Osteoblast (primary cell): ENCODE measurements at places on chromosomes 1 and 21.

DNA sequence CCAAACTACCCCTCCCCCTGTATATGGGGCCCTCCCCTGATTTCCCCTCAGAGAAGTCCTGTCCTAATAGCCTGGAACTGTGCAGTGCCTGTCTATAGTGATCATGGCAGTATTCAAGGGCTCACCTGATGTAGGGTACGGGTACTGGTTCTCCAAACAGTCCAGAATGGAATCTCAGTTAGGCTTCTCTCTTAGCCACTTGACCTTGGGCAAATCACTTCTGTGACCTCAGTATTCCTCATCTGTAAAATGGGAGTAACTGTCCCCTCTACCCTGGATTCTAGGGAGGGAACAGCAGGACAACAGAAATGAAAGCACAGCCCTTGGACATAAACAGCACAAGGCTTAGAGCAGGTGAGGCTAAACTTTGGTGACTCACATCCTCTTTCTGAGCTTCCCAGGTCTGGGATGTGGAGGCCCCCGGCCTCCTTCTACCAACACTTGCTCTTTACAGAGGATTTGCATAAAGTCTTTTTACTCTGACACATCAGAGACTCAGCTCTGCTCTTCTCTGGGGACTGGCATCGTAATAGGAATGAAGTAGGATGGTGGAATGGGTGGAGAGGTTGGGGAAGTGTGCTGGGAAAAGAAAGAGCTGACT is 20.0 kb upstream of the PDZK1IP1 start:
- DNase-seq, result peak; percentile 51

DNA sequence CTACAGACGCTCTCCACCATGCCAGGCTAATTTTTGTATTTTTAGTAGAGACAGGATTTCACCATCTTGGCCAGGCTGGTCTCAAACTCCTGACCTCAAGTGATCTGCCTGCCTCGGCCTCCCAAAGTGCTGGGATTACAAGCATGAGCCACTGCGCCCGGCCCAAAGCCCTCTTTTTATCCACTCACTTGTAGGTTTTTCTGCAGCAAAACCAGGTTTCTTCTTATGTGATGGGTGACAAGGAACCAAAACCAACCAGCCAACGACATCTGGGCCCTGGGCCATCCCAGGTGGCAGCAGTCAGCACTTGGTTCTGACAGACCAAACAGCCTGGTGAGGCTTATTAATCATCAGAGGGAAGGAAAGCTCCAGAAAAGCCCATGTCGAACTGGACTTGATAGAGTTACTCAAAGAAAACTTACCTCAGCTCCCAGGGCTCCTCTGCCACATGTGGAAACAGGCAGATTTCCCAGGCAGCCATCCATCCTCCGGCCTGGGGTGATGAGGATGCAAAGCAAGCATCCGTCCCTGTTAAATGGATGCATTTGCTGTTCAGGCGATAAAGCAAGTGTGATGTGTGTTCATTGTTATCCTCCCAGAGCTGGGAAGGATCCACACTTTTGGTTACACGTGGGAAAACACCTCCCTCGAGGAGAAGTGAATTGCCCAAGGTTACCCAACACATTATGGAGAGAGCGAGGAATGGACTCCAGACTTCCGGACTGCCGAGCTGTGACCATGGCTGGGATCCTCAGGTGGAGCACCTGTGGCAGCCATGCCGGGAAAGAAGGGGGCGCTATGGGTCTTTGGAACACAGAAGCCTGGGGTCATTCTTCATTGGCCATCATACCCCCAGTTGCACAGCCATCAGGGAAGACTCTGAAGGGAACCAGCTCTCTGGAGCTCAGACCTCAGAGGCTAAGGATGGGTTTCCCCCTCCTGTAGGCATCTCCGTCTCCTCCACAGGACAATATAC is 118.8 kb downstream of the HUNK start:
- DNase-seq, result no peak

DNA sequence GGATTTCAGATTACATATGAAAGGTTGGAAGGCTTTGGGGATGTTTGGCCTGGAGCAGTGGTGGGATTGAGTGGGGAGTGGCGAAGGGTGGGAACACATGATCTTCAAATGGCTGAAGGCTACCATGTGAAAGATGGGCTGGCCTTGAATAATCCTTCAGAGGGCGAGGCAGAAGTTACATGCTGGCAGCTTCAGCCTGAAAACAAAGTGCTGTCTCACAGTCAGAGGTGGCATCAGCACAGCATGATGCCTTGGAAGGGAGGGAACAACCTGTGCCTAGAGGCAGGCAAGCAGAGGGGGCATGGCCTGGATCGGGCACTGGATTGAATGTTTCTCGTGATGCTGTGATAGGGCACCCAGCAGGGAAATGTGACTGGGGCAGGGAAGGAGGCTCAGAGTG is 130.8 kb downstream of the BEND5 start:
- DNase-seq, result no peak

DNA sequence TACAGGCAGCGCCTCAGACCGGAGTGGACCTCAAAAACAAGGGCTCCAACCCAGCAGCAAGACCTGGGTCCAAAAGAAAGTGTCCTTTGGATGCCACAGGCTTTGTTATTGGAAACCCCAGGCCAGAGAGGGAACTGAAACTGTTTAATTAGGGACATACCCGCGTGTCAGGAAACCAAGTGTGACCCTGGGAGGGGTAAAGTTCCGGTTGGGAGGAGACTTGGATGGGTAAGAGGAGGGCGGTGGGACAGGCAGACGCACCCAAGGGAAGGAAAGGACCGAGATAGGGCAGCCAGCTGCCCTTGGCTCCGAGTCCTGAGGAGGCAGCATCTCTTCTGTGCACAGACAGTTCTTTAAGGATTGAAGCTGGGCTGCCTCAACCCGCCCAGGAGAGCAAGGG is 71.4 kb downstream of the CDC7 start:
- no peak for DNase-seq

DNA sequence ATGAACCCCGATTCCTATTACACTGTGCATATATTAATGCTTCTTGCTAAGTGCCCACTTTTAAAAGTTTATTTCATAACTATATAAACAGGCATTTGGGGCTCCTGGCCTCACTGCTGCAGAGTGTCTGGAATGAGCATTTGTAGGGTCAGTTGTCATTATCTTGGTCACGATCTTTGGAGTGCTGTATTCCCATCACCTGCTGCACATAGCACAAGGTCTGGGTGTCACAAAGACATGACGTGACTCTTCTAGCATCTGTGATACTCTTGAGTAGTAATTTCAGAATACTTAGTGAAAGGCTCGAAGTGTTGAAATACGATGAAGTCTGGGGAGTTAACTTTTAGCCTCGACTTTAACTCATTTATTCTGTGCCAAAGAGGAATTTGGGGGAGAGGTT is 186.4 kb downstream of the FMN2 start:
- no peak for DNase-seq

DNA sequence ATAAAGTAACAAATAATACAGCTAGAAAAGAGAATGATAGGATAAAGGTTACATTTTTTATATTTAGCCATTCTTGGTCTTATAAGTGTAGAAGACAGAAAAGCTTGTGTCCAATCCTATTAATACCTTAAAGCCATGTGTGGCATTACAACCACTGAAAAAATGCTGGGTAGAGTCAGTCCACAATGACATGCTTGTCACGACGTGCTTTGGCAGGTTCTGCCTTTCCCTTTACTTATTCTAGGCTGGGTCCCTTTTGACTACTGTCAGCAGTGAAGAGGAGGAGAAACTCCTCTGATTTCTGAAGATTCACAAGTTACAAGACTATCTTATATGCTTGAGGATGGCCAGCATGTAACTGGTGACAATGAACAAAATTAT is 14.6 kb upstream of the AIM2 start:
- no peak for DNase-seq

DNA sequence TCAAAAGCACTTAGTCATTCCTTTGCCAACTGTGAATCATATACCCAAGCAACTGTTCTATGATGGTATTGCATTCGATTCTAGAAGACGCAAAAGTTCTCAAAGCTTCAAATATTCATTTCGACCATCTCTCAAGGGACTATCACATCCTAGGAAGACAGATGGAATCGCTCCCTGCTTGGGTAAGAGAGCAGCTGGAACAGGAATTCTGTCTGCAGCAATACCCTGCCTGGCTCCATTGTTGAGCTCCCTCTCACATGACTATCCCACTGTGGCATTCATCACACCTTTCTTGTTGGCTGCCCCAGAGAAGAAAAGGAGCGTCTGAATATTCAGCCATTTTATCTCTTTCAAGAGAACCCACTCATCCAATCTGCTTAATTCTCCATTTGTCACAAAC is 397.7 kb downstream of the NTNG1 start:
- DNase-seq, result no peak

GRCh38 chr21:40153351-40153750 is 286.1 kb downstream of the PCP4 start:
- DNase-seq, result no peak
